B cell (primary cell): ENCODE measurements at places on chromosomes 6 and 20.

- DNase-seq: no peak
These were observed 17.6 kb downstream of the TMEM74B start for GRCh38 chr20:1166948-1167720.

- DNase-seq: no peak
These were observed 19.0 kb downstream of the OR2H2 start for GRCh38 chr6:29603930-29604329.

- no peak for DNase-seq
These were observed 115.6 kb upstream of the B3GAT2 start for GRCh38 chr6:71072508-71072907.

- DNase-seq: no peak
These were observed 11.1 kb upstream of the EXOC2 start for GRCh38 chr6:704046-704445.

- no peak for DNase-seq
These were observed 73.4 kb upstream of the FRMD1 start for GRCh38 chr6:168152306-168152963.

DNA sequence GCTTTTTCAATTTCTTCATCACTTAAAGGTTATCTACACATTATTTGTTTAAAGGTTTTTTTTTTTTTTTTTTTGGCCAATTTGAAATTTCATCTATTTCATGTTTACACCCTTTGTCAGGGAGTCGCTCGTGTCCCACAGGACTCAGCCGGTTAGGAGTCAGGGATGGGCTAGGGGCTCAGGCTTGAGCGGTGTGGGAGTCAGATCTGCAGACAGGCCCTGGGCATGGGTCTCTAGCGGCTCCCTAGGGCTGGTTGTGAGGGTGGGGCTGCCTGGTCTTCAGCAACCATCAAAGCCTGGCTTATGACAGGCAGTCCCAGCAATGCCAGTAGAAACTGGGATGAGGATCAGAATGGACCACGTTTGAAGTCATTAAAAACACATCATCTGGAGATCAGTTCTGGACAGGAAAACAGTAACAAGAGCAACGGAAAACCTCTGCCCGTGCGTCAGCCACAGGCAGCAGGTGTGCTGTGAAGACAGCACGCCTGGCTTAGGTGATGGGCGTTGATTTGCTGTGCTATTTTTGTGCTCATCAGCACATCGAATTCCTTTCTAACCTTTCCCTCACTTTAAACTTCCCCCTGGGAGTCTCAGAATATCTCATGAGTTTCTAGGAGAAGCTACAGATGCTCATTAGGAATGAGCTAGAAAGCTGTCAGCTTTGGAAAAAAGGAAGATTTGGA lies 91.3 kb upstream of the MPC1 start:
- DNase-seq: no peak

GRCh38 chr20:11952639-11953038 lies 34.9 kb downstream of the BTBD3 start:
- DNase-seq: no peak

- DNase-seq: no peak
These were observed 372.7 kb upstream of the SULF2 start for GRCh38 chr20:48158014-48158413.

DNA sequence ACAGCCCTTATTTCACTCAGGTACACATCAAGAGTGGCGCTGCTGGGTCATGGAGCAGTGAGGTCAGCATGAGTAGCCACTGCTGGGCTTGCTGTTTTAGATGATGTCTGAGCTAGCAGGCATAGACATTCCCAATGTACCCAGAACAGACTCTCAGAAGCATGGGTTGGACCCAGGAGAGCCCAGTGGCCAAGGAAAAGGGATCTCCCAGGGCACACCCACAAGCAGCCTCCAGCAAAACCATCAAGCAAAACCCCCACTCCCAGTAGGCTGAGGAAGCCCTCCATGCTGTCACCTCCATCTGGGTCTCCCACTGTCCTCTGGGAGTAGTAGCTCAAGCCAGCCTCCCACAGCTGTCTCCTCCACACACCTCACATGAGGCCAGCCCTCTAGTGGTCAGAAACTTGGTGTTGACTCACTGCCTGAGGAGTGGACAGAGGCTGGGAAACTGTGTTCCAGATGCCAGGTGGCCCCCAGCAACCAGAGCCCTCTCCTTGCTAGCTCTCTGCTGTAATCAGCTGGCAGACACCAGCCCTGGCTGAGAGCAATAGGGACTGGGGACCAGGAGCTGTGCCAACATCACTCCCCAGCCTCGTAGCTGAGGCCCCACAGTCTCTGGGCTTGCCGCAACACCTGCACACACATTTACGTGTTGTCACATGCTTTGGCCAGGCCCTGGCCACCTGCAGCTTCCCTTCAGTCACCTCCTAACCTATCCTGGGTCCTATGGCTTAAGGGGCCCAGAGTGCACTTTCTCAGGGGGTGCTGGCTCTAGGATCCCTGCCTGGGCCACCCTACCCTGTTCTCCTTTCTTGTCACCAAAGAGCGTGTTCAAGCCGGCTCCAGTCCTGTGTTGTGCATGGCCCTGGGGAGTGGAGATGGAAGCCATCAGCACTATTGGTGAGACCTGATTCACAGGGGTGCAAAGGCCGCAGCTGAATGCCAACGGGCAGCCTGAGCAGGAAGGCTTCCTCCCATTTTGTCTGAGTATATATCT lies 1.9 kb upstream of the AP5S1 start:
- no peak for DNase-seq
